ENCODE measurements at places on chromosomes 12 and 14. TPM values are rescaled to one million over a fixed set of nuclear protein-coding genes. Genes with fewer than 3 reads are reported as not detected.

Gene TAS2R9
- total RNA-seq = 0.52 TPM

Gene GPN3
- 21.4 TPM for total RNA-seq

Gene EML5
- total RNA-seq = 1.0 TPM

Gene SERPINA5
- total RNA-seq = 0.52 TPM

Gene FOS
- 134 TPM for total RNA-seq

Gene SSPN
- 56.9 TPM for total RNA-seq

Gene SOAT2
- under 0.01 TPM for total RNA-seq

Gene TXNRD1
- total RNA-seq = 41.2 TPM

Gene DHRS2
- total RNA-seq = not detected

Gene CLEC2A
- not detected for total RNA-seq

Gene SSTR1
- under 0.01 TPM for total RNA-seq

Gene BRF1
- 38.1 TPM for total RNA-seq

Gene GALNT4
- total RNA-seq = 6.3 TPM

Gene FSCB
- not detected for total RNA-seq

Gene EXOC3L4
- 0.52 TPM for total RNA-seq

Gene HOXC12
- not detected for total RNA-seq
